ENCODE measurements at places on chromosomes 5 and 9. TPM values are rescaled to one million over a fixed set of nuclear protein-coding genes. Genes with fewer than 3 reads are reported as not detected.
A peak's percentile ranks its signal among the peaks of the same experiment; 100 is the strongest.

GRCh38 chr5:174794931-174795672, 70.7 kb downstream of the MSX2 start:
- no peak for DNase-seq

Gene PCA3
- not detected for total RNA-seq

Gene MARVELD2
- 50.3 TPM for total RNA-seq

GRCh38 chr5:89904442-89904841, 505.1 kb downstream of the CETN3 start:
- DNase-seq: no peak

GRCh38 chr5:82793808-82794419, 283.3 kb downstream of the TMEM167A start:
- DNase-seq: peak; percentile 47

GRCh38 chr5:148913985-148914431, 87.6 kb downstream of the ADRB2 start:
- peak; percentile 47 for DNase-seq

Gene XRCC4
- 13.5 TPM for total RNA-seq

Gene GPRIN1
- 3.9 TPM for total RNA-seq

GRCh38 chr9:81599837-81600236, 89.5 kb downstream of the TLE1 start:
- DNase-seq: no peak

Gene ACSL6
- total RNA-seq: 0.19 TPM

Gene POU4F3
- total RNA-seq: not detected

Gene NFIB
- total RNA-seq: 0.61 TPM

Gene EGFL7
- total RNA-seq: 30.2 TPM

Gene ANKDD1B
- 0.88 TPM for total RNA-seq

DNA sequence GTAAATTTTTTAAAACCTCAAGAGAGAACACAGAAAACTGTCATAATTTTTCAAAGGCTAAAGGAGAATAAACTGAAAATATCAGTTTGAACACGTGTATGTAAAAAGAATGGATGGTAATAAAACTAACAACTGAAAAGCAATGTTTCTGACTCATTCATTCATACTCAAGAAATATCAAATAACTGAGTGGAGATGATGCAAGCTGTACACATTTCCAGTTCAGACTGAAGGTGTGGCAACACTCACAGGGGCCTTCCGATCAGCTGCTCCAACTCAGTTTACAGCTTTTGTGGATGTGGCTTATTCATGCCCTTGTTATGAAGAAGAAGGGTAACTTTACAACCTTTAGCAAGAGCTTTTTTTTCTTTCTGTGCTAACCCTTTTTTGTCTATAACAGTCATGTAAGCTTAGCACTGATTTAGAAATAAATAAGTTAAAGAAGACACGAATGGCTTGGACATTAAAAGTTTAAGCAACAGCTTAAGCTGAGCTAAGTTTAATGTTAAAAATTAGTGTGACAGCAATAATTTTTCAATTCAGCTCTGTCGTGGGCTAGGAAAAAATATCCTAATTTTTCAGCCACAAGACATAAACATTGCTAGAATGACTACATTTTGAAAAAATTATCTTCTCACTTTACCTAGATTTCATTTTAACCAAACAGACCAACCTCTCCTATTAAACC, 453.5 kb downstream of the RAB3C start:
- peak; percentile 64 for DNase-seq

DNA sequence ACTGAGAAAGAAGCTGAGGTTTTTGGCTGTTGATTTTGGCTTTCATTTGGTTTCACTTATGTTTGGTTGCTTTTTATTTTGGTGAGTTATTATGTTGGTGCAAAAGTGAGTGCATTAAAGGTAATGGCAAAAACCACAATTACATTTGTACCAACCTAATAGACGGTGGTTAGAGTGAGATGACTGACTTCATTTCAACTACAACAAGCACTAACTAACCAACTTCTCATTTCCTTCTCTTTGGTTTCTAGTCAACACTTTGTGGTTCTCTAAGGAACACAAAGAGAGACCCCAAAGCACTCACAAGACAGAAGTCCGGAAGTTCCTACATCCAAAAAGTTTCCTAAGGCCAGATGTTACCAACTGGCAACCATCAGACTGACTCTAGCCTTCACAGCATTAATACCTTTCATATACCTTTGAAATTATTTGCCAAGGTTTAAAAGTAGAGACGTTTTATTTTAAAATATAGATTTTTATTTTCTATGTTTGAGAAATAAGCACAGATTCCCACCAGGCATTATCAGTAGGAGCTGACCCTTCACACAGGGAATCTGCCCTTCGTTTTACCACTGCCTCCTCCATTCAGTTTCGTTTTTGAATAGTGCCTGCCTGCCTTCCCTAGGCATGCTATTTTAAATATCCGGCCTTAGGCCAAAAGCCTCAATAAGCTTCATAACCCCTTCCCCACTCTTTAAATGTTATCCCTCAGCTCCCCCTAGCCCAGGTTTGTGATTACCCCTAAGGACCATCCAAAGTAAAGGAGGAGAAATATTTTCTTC, 301.1 kb upstream of the PTGER4 start:
- no peak for DNase-seq

GRCh38 chr9:109012876-109013678, at the start of gene CTNNAL1:
Gene CTNNAL1, minus strand, starts transcription at chr9:109013499. Its CDS starts 57 bp downstream, at chr9:109013442.
- peak; percentile 97 for DNase-seq

Gene CDH9
- total RNA-seq: not detected

DNA sequence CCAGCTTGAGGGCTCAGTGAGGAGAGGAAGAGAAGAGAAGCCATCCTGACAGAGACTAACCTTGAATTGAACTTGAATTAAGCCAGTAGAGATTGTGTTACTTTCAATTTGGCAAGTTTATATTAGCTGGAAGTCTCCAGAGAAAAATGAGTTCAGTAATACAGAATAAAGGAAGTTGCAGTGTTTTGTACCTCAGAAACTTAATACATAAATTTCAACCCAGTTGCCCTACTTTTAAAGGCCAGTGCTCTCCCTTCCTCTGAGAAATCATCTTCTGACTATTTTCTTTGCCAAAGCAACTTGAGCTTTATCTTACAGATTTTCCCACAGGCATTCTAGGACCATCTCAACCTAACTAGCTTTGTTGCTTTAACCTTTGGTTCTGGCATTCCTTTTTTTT, 231.0 kb upstream of the GAS1 start:
- no peak for DNase-seq

Gene IL9
- total RNA-seq: not detected

- peak; percentile 42 for DNase-seq
These were observed 743 bp downstream of the NR3C1 start for GRCh38 chr5:143402553-143403333.

DNA sequence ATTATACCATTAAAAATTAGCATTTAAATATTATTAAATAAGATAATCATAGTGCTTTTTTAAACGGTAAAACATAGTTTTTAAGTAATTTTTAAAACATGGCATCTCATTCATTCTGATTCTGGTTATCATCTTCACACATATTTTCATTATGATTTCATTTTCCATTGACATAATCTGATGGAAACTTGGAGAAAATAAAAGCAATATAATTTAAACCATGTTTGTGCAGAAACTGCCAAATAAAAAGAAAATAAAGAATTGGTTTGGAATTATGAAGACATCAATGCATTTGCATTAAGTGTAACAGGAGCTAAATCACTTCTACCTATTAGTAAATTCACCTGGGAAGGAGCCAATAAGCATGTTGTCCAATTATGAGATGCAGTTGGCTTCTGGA, 490.1 kb upstream of the CD180 start:
- DNase-seq: no peak

DNA sequence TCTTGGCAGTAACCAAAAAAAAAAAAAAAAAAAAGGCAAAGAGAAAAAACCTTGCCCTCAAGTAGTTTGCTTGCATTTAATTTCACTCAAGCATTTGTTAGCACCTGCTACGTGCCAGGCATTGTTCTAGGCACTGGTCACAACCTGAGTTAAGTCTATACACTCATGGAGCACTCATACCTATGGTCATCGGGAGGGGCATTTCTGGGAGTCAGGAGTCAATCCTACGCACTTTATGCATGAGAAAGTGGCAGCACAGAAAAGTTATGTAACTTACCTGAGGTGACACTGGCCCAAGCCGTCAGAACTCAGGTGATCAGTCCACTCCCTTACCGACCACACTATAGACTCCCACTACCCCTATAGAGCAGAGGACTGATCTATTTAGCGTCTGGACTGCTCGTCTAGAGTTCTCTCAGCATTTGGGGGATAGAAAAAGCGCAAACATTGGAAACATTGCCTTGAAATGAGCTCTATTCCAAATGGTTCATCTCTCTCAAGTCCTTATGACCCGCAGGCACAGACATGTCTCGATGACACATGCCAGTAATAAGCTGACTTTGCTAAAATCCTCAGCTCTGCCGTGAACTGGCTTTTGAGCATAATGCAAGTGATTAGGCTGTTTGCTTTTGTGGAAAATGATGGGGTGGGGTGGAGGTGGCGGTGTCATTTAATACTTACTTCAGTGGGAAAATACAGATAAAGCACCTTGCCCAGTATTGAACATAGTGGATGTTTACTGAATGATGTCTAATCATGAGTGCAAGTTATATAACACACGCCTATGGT, 160.2 kb downstream of the ARHGEF28 start:
- no peak for DNase-seq

DNA sequence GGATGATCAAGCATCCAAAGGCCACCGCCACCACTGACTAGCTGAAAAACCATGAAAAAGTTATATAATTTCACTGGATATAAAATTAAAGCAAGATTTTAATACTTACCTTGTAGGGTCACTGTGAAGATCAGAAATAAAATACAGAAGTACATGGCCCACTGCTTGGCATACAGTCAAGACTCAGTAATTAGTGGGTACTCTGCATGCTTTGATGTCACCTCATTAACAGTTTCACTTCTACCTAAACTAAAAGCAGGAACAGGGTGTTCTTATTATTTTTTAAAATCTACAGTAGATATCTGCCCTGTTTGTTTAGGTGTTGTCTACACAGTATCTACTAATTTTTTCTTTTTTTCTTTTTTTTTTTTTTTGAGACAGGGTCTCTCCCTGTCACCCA, 66.4 kb downstream of the NFIB start:
- no peak for DNase-seq

GRCh38 chr5:60404171-60404570, 295.8 kb downstream of the DEPDC1B start:
- no peak for DNase-seq

Gene SLC4A9
- 0.35 TPM for total RNA-seq

DNA sequence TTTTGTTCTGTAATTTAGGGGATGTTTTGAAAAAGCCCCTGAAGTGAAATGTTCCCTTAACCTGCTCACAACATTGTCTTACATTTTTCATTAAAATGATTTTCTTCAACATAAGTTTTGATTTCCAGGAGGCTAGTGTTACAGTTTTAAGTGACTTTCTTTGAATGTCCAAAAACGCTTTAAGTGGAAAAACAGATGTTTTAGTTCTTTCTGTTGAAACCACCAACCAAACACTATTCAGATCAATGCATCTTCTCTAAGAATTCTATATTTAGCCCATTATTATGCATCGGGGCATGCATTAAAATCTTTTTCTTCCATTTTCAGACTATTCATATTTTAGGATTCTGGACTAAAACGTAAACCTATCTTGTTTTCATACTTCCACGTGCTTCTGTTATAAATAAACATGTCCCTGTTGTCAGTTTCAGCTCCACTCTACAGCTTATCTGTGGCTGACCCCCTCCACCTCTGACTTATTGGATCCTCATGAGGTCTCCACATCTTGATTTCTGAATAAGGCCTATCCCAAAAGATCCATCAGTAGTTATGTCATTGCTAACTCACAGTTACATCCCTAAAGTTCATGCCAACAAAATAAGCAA, 882.3 kb upstream of the SEMA6A start:
- DNase-seq: no peak

Gene IFNA21
- total RNA-seq: not detected
